Lung (tissue), 17 donors: ENCODE measurements at places on chromosomes 1 and 21. TPM values are rescaled to one million over a fixed set of nuclear protein-coding genes. Genes with fewer than 3 reads are reported as not detected.

GRCh38 chr1:230371923-230372703, 54.0 kb downstream of the PGBD5 start:
- no peak for DNase-seq

GRCh38 chr1:50978144-50978851, 8.3 kb downstream of the CDKN2C start:
- DNase-seq, result peak; percentile 64

GRCh38 chr1:29342983-29343382, 106.7 kb downstream of the PTPRU start:
- no peak for DNase-seq

GRCh38 chr1:202915146-202915545, 11.9 kb downstream of the KLHL12 start:
- no peak for DNase-seq

DNA sequence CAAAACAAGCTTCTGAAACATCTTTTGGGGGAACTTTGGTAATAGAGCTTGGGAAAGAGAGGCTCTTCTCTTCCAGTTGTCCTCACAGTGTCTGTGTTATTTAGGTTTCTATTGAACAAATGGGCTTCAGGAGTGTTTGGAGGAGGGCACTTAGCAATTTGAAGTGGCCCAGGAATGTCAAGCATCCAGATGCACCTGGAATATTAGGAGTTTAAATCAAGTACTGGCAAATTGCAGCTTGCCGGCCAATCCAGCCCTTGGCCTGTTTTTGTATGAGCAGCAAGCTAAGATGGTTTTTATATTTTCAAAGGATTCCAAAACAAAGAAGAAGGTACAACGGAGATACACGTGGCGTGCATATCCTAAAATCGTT, 94.7 kb downstream of the CCDC185 start:
- peak; percentile 44 for DNase-seq

GRCh38 chr1:3347257-3348020, 107.0 kb upstream of the ARHGEF16 start:
- no peak for DNase-seq

- no peak for DNase-seq
Observed at GRCh38 chr1:232178191-232178590, 451.7 kb downstream of the SIPA1L2 start.

DNA sequence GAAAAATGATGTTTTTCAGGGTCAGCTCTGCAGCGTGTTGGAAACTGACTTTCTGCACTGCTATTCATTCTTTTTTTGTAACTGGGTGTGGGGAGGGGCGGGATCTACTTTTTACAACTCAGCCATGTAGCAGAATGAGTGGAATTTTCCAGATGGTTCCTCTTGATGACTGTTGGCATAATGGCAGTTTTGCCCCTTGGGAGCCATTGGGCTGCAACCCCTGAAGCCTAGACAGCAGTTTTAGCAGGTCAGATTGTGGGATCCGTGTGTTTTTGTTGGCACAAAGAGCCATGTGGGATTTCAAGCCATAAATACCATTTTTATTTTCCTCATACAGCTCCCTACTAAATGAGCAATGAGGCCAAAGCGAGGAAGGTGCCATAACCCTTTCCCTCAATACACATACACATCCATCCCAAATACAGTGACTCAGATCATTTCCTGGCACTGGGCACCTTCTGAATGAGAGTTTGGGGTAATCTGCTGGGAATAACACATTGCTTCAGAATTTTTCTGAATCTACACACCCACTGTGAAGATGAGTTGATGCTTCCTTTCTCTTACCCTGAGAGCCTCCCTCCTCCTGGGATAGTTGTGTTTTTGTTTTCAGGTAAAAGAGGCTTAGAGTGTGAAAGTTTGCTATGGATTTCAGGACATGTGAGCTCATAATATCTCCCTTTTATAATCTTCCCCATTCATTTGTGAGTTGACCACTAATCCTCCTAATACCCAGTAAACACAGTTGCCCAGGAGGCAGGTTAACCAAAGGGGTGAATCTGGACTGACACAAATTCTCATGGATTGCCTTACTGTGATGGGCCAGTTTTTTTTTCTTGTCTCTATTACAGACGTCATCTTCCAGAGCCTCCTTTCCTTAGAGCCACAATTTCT, 13.1 kb downstream of the S100A10 start:
- no peak for DNase-seq

DNA sequence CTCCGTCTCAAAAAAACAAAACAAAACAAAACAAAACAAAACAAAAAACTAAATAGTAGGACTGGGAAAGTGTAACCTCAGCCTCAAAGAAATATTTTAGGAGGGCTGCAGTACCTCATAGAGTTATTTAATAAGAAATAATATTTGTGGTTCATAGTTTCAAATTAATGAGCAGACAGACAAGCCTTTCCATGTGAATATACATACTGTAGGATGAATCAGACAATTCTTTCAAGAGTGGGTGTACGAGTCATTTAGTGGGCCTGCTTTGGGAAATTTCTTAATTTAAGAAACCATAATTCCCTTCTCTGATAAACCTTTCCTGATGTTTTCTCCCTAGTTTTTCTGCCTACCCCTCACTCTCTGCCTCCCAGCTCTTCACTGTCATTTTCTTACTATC, 52.5 kb downstream of the CDC14A start:
- DNase-seq, result no peak

GRCh38 chr21:41521489-41522027, 13.6 kb upstream of the TMPRSS2 start:
- no peak for DNase-seq

GRCh38 chr1:70411360-70411844, 334 bp downstream of the CTH start:
- no peak for DNase-seq

DNA sequence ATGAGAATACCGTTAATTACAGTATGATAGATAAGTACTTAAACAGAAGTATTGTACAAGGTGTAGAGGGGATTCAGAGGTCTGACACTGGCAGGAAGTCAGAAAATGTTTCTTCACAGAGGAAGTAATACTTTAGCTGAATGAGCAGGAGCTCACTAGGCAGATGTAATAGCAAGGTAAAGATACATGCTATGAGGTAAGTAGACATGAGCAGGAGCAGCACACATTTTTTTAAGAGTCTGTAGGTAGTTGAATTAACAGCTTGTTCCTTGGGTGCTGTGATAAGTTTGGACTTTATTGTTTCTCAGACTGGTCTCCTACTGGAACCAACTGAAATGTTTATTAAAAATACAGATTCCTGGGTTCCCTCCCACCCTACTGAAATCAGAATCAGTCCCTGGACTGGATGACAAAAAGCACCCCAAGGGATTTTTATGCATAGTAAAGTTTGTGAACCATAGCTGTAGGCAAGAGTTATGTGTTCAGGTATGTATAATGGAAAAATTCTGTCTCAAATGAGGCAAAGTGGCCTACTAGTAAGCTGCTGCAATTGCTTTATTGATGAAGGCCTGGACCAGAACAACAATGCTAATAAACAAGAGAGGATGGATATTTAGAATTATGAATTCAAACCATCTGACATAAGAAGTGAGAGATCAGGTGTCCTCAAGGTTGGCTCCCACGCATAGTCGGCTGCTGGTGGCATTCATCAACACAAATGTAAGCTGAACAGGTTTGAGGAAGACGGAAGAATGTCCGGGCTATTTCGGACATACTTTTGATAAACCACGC, 902 bp downstream of the AP4B1 start:
- no peak for DNase-seq

ZBED6 gene
- 21.8 TPM for total RNA-seq

UBL4B gene
- total RNA-seq, result not detected

IFFO2 gene
- total RNA-seq, result 8.7 TPM

MYBPH gene
- not detected for total RNA-seq

GPR89B gene
- 40.0 TPM for total RNA-seq

MCOLN2 gene
- 5.0 TPM for total RNA-seq

TEX38 gene
- not detected for total RNA-seq

ADAR gene
- total RNA-seq, result 140 TPM

TSNAX gene
- 41.1 TPM for total RNA-seq

KNCN gene
- not detected for total RNA-seq

IL20 gene
- total RNA-seq, result not detected

LHX8 gene
- not detected for total RNA-seq
